ENCODE measurements at places on chromosomes 1 and 21.

GRCh38 chr1:12121212-12122003 is 45.4 kb upstream of the TNFRSF1B start:
- DNase-seq, result peak; percentile 31

- DNase-seq, result no peak
These were observed 56.7 kb upstream of the PUM1 start for GRCh38 chr1:31122101-31122735.

- peak; percentile 59 for DNase-seq
These were observed 36.1 kb upstream of the IL20 start for GRCh38 chr1:206829282-206829681.

- DNase-seq, result no peak
These were observed 242.4 kb upstream of the GREM2 start for GRCh38 chr1:240854367-240854766.

GRCh38 chr1:46153732-46154131 is 21.2 kb upstream of the TSPAN1 start:
- DNase-seq, result no peak

DNA sequence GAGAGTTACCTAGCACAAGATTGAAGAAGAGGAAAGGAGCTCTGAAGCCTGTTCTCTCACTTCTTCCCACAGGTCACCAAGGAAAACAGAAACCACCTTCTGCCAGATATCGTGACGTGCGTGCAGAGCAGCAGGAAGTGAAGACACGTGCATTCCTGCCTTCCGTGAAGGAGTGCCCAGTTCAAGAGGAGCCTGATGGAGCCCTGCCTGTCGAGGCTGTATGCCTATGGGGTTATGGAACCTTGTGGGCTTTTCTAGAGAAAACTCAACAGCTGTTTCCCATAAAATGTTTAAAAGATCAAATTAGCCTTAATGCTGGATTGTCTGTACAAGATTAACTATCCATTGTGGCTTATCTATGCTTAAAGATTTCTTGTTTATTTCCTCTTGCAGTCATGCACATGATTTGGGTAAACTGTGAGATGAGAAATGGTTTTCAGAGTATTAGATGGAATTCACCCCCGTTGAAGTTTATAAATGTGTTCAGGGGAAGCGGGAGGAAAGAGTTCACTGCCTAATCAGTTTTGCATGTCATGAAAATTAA is 27.8 kb downstream of the NTPCR start:
- DNase-seq, result no peak

DNA sequence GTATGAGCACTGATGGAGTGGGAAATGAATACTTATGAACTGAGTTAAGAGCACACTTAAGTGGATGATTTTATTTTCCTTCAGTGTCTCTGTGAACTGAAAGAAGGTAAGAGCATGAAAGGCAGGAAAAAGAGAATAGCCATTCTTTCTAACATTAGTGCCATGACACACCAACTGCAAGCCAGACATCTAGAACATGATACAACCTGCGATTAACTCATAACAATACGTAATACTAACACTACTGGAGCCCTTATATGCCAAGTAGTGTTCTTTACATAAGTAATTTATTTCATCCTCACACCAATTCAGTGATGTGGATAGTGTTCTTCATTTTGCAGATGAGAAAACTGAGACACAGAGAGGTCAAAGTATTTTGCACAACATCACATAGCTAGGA is 56.7 kb downstream of the PRRX1 start:
- no peak for DNase-seq

DNA sequence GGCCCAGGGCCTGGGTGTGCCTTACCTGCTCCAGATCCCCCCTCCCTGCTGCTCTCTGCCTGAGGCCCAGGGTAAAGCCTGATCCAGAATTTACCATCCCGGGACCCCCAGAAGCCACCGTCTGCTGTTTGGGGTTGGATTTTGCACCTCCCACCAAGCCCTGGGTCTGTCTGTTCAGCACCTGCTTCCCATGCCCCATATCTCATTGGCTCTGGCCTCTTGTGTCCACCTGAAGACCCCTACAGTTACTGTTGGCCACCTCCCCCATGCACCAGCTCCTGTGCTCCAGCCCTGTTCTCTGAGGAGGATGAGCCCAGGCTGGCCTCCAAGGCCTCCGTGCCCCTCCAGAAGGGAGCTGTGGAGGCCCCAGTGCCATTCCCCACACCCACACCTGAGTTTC is 113.9 kb downstream of the GRIK3 start:
- no peak for DNase-seq

GRCh38 chr1:22920734-22921451 is 51.8 kb downstream of the LACTBL1 start:
- no peak for DNase-seq

- peak; percentile 41 for DNase-seq
These were observed 95.3 kb upstream of the DPH5 start for GRCh38 chr1:101120868-101121267.

DNA sequence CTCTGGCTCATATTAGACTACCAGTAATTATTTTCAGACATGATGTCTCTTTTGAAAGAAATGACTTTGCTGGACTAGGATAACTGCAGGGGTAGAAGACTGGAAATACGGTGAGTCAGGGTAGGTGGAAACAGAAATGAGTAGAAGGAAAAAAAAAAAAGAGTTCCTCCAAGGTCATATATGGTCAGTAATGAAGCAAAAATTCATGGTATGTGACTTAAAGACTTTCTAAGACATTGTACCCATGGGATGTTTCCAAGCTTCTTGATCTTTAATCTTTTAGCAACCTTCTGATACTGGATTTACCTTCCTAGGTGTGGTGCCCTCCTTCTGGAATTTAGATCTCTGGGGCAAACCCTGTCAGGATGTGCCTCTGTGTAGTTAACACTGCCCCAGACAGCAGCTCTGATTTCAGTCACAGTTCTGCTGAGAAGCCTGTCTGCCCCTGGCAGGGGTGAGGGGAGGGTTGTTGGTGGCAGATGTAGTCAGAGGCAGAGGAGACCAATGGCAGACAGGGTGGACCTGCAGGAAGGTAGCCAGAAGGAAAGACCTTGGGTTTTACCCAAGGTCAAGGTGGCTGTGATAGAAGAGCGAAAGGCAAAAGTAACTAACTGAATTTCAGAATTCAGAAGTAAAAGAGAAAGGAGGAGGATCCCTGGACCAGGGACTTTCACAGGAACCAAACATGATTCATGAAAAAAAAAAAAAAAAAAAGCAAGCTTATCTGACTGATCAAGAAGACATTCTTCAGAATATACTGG is 44.1 kb upstream of the BCL10 start:
- no peak for DNase-seq

DNA sequence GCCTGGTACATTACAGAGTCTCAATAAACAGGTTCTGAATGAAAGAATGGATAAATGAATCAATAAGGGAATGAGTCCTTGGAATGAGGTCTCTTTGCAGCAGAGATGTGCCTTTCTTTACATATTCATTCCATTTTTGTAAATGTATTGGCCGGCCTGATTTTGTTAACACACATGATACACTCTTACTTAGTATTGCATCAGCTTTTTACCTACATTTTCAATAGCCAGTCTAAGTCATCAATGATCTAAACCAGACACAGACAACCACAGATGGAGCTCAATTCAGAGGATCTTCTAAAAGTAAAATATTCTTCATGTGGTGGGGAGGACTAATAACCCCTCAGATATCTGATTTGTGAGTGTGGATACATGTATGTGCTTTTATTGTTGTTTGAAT is 653.1 kb downstream of the LMO4 start:
- no peak for DNase-seq

GRCh38 chr1:26275580-26276431 is 4.1 kb upstream of the SH3BGRL3 start:
- peak; percentile 87 for DNase-seq

DNA sequence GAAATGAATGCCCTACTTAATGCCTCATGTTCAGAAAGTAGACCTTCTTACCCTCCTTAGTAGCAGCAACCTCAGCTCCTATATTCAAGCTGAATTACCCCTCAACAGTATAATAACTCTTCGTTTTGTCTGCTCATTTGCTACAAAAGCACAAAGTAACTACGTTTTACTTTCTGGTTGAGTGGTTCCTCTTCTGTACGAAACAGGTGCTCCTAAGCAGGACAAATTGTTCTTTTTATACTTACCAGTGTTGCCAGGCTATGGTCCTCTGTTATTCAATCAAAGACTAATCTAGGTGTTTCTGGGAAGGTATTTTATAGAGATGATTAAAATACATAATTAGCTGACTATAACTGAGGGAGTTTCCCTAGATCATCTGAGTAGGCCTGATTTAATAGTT is 484.2 kb upstream of the ADAMTS5 start:
- no peak for DNase-seq

DNA sequence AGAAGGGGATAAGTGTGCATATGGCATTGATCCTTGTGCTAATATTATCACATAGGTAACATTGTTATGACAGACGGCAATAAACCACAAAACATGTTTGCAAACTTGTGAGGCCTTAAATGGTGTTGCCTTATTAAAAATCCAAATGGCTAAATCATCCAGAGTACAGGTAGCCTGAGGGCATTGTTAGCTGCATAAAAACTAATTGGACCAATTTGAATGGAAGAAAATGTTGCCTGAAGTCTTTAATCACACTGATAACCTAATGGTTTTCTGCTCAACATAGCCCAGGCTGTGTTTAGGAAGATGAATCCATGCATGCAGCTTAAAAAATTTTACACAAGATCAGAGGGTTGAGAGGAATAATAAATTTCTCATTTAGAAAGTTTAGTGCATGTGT is 19.4 kb upstream of the LRRC53 start:
- no peak for DNase-seq

GRCh38 chr1:36864182-36864822 is 170.0 kb downstream of the GRIK3 start:
- DNase-seq, result no peak

DNA sequence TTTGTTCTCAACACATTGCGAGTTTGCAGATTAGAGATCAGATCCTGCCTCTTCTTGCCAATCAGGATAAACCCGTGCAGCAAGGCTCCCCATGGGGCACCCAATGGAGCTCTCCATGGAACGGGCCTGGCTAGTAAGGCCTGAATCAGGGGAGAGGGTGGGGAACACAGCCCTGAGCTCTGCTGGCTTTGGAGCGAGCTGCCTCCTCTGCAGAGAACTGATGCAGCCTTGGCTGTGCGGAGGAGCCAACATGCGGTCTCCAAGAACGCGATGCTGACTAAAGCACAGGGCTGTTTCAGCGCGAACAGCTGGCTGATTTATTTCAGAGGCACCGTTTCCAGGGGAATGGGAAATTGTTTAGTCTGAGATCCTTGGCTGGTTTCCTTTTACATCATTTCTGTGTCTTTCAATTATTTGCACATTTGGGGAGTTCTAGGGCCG is 139.7 kb downstream of the TSEN15 start:
- DNase-seq, result no peak

DNA sequence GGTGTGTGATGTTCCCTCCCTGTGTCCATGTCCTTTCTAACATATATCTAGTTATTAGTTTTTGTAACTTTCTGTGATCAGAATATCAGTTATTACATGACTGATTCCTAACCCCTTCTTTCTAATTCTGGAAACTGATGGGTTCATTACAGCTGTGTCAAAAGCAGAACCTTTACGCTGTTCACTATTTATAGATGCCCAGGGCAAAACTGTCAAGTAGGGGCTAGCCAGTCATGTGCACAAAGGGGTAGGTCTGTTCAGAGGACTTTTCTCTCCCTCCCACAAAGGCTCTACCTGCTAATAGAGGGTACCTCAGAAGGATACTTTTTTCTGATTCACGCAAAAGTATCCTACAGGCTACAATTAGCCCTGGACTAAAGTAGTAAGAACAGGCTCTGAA is 79.2 kb downstream of the NRDC start:
- DNase-seq, result no peak

DNA sequence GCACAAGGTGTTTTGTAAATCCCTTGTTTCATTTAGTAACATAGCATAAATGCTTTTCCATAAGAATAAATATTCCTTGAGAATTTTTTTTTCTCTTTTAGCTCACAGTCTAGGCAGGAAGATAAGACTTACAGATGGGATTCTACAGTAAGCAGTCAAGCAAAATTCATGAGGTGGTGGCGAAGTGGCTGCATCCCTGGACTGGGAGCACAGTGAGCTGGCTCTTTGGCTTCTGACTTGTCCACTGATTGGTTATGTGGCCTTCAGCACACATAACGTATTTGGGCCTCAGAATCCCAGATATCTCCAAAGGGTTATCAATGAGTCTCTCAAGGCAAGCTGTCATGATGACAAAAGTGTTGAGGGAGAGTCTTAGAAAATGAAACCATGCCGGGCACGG is 99.8 kb downstream of the EBNA1BP2 start:
- no peak for DNase-seq

DNA sequence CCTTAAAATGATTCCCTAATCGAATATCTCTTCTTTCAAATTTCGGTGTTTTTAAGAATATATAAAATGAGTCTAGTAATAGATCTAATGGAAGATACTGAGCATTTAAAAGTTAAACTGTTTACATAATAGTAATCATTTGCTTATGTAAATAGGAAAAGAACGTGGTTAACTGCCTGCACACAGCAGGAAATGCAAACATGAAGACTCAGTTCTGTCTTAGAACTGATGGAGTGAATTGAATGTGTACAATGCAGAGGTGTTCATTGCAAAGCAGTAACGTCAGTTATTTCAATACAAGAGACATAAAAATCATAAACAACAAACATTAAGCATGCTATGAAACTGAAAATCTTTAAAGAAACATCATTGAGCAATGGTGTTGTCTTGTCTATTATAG is 359.4 kb upstream of the ADAMTS5 start:
- no peak for DNase-seq

GRCh38 chr1:64906447-64906846 is 59.9 kb downstream of the JAK1 start:
- DNase-seq, result no peak

DNA sequence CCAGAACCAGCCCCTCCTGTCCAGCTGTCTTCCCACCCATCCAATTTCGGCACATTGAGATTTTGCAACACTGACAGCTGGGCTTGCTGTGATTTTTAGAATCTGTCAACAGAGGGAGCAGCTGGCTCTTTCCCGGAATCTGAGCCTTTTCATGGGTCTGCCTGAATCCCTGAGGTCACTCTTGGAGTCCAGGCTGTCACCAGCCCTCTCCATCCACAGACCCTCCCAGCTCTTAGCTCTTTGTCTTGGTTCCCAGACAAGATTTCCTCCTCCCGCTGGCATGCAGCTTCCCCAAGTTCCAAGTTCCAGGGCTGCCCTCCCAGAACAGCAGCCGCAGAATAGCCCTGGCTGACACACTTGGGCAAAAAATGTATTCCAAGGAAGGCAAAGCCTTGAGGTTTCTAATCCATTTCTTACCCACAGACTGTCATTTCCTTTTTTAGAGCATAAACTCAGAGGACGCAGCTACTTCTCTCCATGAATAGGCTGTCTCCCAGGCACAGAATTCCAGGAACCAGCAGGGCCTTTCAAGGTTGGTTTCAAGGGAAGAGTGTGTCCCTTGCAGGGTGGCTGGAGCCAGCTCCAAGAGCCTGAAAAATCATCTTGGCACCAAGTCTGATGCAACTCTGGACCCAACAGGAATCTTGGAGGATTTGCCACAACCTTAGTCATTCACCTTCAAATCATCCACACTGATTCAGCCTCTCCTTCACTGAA is 7.1 kb upstream of the TMEM61 start:
- no peak for DNase-seq

All from CD4-positive, CD25-positive, alpha-beta regulatory T cell (primary cell).